ENCODE measurements at places on chromosomes 3 and 15.
A peak's percentile ranks its signal among the peaks of the same experiment; 100 is the strongest.

DNA sequence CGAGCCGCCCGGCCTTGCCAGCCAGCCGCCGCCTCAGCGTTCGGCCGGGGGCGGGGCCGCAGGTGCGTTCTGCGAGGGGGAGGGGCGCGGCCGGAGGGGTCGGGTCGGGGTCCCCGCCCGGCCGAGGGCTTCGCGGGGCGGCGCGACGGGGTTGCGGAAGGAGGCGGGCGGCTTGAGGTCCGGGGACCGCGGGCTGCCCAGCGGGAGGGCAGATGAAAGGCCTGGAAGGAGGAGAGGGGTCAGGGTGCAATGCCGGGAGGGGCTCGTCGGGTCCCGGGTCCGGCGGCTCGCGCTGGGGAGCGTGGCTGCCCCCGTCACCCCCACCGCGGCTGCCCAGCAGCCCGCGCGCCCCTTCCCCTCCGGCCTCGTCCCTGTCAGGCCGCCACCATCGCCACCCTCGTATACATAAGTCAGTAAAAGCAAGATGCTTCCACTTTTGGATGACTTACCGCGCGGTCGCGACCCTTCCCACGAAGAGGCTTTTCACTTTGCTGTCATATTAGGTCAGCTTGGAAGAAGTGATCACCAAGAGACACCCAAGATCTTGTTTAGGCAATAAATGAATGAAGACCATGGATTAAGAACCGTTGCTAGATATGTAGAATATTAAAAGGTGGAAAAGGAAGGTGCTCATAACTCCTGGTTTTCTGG is 620 bp upstream of the ANP32A start:
- no peak for DNase-seq

GRCh38 chr3:194070220-194070633 is 65.7 kb upstream of the HES1 start:
- no peak for DNase-seq

- DNase-seq: no peak
Measured at GRCh38 chr15:56653107-56653506, 80.2 kb downstream of the ZNF280D start.

- peak; percentile 10 for DNase-seq
Measured at GRCh38 chr15:60212536-60212935, 185.2 kb downstream of the ANXA2 start.

GRCh38 chr3:42638339-42638842 is 15.1 kb upstream of the ZBTB47 start:
- DNase-seq: no peak

GRCh38 chr3:27686642-27687041 is 35.5 kb downstream of the EOMES start:
- DNase-seq: no peak

DNA sequence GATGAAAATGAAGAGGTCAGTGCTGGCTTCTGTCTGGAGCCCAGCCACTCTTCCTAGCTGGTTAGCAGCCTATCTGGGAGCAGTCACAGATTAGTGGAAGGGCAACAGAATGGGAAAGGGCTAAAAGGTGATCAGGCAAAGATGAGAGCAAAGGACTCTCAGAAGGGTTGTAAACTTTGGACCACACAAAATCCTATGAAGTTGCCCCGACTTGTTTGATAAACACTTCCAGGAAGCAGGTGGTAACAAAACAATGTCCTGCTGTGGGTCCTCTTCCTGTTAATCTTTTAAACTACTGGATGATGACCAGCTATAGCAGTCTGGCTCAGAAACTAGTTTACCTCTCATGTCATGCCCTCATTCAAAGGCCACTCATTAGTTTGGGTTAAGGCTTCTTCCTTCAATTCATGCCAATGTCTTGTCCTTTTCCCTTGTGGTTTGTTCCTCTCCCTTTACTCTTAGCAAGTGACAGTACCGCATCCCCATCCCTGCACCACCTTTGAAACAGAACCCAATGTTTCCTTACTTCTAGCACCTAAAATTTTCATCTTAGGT is 19.2 kb downstream of the POLG start:
- no peak for DNase-seq

DNA sequence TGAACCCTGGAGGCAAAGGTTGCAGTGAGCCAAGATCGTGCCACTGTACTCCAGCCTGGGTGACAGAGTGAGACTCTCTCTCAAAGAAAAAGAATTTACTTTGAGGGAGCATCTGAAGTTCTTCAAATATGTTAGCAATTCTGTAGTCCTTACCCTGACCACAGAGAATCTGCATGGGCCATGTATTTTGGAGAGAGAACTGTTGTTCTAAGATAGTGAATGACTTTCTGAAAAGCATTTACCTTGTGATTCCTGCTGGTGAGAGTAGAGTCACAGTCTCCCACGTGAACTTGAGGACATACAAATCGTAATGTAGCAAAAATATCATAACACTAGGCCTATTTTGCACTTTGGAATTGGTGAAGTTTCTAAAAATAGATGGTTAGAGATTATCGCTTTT is 3.9 kb downstream of the BRK1 start:
- no peak for DNase-seq

DNA sequence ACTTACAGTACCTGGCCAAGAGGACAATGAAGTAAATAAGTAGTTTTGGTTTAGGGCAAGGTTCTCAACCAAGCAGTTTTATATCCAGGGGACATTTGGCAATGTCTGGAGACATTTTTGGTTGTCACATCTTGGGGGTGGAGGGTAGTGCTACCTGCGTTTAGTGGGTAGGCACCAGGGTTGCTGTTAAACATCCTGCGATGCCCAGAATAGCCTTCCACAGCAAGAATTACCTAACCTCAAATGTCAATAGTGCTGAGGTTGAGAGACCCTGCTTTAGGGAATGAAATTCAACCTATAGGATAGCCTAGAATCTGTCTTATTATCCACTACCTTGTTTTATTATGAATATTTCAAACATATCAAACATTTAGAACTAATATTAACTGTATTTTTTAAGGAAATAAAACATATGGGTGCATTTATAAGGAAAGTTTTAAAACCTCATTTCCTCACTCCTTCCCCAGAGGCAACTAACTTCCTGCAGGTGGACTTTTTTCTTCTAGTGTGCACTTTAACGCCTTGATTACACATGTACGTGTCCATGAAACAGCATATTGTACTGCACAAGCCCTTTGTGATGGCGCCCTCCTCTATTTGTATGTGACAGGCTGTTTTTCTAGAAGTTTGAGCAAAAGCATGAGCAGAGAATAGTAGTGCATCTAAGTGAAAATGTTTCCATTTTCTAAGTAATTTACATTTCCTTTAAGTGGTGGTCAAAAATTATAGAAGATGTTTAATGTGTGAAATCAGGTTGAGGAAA is 57.1 kb downstream of the TRAK1 start:
- no peak for DNase-seq

- DNase-seq: no peak
Measured at GRCh38 chr3:80068459-80068858, 300.7 kb upstream of the ROBO1 start.

DNA sequence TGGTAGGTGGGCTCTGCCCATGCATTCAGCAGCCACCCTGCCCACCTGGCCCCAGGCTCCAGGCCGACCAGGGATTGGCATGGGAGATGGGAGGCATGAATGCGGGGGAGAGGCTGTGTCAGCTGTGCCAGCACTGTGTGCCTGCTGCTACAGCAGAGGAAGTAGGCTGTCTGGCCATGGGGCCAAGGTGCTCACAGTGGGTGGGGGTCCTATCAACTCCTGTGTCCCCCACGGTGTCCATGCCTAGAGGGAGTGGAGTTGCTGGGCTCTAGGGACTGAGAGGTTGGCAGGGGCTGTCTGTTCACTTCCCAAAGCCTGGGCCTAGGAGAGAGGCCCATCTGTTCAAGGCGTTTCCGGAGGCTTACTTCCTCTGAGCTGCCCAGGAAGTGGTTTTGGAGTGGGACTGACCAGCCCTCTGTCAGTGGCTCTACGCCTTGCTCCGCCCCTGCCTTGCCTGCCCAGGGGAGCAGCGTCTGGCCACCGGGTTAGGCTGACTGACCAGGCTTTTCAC is 5.8 kb downstream of the PRKCD start:
- DNase-seq: no peak

- DNase-seq: no peak
Measured at GRCh38 chr3:36920884-36921567, 23.8 kb downstream of the TRANK1 start.

- DNase-seq: no peak
Measured at GRCh38 chr3:20516311-20516710, 330.3 kb upstream of the SGO1 start.

DNA sequence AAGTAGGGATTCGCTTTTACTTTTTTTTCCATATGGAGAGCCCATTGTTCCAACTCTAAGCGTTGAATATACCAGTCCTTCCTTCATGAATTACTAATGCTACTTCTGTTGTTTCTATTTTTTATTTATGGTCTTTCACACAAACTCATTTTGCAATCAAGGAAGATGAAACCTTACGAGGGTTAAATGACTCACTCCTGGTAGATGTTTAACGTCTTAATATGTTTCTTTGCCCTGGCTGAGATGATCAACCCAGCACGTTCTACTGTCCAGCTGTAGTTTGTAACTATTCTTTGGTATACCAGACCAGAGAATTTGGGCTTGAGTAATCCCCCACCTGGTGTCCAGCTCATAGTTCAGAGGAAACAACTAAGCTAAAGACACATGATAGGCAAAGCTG is 23.1 kb downstream of the CDCP1 start:
- no peak for DNase-seq

DNA sequence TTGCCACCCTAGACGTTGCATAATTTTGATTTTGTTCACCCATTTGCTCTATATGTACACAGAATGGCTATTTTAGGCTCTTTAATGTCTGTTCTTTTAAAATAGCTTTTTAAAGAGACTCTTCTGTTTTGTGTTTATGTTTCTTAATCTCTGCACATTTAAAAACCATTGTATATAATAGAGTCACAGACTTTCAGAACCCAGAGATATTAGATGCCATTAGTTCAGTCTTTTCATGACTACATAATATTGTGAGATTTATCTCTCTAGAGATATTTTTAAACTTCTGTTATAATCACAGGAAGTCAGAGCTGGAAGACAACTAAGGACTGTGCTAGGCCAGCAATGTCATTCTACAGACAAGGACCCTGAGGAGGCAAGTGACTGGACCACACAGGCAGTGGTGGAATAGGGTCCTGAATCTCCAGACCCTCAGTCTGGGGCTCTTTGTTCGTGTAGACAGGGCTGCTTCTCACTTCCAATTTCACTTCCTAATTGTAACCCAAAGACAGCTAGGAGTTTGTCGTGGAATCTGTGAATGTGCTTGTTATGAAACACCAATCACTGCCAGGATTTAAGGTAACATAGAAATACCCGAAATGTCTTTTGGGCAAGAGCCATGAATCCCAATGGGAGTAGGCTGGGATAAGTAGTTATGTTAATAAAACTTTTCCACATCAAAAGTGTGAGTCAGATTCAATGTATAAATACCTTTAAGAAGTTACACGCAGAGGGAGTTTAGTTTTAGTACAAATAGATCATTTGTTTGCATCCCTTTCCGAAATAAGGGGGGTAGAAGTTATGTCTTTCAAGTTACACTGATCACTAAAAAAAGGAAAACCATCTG is 165.2 kb upstream of the ROPN1 start:
- DNase-seq: no peak

GRCh38 chr15:72033711-72034110 is 84.2 kb downstream of the MYO9A start:
- no peak for DNase-seq

DNA sequence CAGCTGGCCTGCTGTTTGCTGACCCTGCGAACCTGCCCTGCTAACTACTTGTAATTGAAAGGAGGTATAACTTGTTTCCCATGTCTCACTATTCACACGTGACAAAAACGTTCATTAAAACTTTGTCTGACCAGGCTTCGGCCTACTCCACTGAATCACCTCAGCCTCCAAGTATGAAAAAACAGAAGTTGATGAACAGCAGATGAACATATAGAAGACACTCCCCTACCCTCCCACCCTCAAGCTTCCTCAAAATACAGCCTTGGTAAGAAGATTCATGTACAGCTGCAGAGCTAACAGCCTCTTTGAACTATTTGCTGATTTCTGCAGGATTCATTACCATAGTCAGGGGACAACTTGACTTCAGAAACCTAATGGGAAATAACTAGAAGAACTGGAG is 10.7 kb downstream of the RBM15B start:
- no peak for DNase-seq

Measured in HEK293T (cell line).